ENCODE measurements at places on chromosomes 7 and 10. TPM values are rescaled to one million over a fixed set of nuclear protein-coding genes. Genes with fewer than 3 reads are reported as not detected.

DNA sequence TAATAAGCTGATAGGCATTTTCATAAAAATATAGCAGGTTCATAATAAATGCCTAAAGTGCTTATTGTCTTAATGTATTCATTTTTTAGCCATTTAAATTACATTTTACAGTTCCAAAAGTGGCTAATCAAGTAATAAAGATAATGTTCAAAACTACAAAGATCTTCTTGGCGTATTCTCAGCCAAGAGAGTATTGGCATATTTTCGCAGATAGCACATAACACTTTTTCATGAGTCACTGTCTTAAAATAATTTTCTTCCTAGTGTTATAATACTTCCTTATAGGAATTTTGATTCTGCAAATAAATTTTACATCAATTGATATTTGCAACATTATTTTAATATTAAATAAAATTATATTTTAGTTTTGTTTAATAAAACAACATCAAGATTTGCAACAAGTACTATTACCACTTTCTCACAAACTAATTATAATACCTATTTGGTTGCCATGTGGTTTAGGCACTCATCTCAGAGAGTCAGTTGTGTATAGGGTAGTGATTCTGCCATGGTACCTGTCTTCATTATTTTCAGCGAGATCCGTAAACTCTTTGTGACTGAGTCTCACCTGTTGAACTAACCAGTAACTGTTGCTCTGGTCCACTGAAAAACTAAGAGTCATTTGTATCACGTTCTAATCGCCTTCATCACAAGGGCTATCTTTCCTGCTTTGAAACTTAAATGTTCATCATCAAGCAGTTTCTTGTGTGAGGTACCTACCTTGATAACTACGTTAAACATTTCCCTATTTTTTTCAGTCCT lies 152.5 kb upstream of the AKR1E2 start:
- no peak for DNase-seq

DNA sequence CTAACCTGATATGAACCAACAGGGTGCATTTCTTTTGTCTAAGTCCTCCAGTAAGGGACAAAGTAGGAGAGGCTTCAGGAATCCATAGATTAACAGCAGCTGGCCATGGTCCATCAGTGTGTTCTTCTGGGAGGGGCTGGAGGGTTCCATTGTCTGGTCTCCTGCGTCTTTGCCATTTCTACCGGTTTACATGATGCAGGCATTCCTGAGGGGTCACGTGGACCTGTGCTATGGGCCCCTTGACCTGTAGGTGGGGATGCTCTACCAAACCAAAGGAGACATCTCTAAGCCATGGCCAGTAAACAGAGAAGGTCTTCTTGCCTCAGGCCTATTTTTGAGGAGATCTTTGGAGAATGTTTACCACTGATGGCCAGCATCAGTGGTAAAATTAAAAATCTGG lies 28.7 kb upstream of the HABP2 start:
- DNase-seq: no peak

DNA sequence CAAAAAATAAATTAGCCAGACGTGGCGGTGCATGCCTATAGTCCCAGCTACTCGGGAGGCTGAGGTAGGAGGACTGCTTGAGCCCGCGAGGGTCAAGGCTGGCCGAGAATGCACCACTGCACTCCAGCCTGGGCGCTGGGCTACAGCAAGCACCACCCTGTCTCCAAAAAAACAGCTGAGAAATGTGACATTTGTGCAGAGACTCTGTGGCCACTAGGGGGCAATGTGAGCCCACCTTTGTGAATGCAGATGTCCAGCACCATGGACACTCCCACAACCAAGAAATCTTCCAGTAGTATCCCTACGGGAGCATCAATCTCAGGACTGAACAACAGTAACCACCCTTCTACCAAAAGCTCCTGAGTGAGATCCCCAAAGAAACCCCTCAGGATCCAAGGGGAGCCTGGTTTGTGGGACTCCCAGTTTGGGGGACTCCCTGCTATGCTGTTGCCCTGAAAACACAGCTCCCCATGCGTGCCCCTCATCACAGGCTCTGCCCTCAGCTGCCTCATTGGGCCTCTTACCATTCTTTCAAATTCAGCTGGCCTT lies 6.2 kb upstream of the AHCYL2 start:
- DNase-seq: peak; percentile 73

DNA sequence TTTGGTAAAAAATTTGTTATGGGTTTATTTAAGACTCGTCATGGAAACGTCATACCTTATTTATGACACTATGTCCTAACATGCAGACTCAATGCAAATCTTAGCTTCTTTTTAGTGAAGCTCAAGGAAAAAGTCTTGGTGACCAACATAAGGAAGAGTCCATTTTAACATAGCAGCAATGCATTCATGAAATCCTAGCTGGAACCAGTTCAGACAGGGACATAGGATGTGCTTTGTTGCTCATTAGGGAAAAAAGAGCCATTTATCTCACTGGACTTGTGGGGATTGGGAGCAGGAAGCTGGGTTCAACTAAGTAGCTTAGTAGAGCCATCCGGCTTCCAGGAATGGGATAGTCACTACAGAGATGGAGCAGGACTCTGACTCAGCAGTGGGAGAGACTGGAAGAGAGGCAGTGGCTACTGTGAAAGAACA lies 100.7 kb upstream of the DKK1 start:
- DNase-seq: no peak

DNA sequence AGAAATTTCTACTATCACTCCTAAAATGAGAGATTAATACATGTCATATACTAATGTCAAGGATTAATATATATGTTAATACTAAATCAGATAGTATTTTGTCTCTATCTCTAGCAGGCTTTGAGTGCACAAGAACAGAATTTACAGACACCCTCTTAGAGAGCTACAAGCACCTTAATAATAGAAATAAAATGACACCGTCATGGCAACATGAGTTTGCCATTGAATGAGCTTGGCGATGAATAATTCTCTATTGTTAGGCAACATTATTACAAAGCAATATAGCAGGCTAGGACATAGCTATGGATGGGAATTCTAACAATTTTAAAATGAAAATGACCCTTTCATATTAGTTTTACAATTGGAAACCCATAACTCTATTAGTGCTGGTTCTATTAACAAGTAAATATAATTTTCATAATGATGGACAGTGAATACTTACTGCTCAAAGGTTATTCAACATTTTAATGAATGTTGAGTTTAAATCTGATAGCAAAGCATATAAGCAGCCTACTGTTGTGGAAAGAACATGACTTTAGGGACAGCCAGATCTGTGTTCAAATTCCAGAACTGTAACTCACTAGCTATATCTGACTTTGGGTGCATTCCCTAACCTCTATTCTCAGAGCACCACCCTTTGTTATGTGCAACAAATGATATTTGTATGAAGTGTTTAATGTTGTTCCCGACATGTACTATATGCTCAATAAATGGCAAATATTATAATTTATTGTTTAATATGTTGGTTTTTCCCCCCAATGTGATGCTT lies 184.5 kb upstream of the DKK1 start:
- no peak for DNase-seq

GRCh38 chr10:93445978-93446720 lies 36.0 kb downstream of the MYOF start:
- DNase-seq: no peak

GRCh38 chr10:111137587-111137986 lies 60.8 kb downstream of the ADRA2A start:
- DNase-seq: no peak

DNA sequence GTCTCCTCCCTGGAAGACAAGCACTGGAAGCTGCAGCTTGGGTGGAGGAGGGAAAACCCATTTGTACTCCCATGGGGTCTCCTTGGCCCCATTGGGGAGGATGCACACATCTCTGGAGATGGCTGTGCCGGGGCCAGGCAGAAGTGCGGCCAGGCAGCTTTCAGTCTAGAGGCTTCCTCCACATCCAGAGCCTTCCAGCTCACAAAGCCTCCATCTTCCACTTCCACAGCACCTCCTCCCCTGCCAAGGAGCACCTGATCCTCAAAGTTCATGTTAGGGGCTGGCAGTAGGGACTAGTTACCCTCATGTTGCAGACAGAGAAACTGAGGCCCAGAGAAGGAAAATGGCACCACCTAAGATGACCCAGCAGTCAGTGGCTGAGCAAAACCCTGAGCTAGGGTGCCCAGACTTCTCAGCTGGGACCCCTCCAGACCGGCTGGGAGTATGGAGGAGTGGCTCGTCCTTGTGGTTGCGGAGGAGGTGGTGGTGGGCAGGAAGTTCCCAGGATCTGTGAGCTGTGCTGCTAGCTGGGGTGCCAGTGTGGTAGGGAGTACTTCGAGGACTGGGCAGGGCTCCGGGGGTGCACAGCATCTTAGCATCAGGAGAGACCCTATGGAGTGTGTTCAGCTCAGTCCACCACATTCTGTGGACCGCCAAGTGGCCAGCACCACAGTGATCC lies 44.2 kb downstream of the ADCYAP1R1 start:
- no peak for DNase-seq

DNA sequence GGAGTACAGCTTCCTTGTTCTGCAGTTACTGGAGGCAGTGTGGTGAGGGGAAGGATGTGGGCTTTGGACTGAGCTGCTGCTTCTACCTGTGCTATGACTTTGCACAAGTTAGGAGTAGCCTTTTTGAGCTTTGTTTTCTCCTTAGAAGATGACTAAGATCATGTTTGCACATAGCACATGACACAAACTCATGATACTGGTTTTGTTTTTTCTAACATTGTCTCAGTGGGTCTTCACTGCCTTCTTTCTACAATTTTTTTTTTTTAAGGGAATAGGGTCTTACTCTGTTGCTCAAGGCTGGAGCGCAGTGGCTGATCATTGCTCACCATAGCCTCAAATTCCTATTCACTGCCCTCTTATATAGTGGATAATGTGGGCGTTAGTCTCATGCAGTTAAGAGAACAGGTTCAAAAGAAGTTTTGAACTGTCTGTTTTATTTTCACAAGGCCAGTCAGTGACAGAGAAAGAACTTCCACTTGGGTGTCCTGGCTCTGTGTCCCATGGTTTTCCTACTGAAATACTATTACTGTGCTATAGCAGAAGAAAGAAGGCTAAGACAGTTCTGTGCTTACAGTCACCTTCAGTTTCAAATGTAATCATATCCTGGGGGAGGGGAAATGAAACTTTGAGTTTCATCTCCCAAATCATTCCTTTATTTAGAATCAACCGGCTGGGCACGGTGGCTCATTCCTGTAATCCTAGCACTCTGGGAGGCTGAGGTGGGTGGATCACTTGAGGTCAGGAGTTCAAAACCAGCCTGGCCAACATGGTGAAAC lies 72.0 kb downstream of the KAT6B start:
- DNase-seq: no peak

DNA sequence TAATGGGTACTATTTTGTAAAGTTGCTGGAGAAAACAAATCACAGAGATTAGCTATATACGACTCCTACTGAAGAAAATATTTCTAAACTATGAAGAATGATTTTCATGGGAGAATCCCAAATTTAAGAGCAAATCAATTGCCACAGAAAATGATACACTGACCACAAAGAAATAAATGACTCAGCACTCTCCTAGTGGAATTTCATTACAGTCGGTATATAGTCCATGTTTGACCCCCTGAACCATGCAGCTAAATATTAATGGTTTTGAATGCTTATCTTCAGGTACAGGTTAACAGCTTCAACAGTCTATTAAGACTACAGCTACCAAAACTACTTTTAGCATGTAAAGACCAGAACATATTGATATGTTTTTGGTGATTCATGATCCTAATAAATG lies 65.0 kb downstream of the IDE start:
- DNase-seq: no peak

GRCh38 chr7:31256506-31256905 lies 84.0 kb downstream of the NEUROD6 start:
- no peak for DNase-seq

DNA sequence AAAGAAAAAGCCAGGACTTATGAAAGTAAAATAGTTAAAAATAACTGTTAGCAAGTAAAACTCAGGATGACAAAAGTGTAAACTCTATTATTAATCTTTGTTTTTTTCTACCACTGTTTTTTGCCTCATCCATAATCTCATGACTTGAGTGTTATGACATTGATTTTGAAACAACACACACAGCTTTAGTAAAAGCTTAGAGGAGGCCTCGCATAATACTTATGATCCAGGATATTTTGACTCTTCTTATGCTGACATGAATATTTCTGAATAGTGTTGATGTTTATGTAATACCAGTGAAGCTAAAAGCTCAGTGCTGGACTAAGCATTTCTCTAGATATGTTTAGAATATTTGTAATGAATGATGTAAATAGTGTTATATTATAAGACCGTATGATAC lies 10.5 kb downstream of the KAT6B start:
- DNase-seq: no peak

The LLCFC1 gene
- polyA plus RNA-seq: not detected

The FAM237B gene
- not detected for polyA plus RNA-seq

Data from CD8-positive, alpha-beta memory T cell (primary cell).